ENCODE measurements at places on chromosomes 11 and 22.

- DNase-seq = no peak
Measured at GRCh38 chr11:6670202-6670830, 12.8 kb downstream of the MRPL17 start.

GRCh38 chr22:30978304-30978962 lies 9.4 kb downstream of the TUG1 start:
- no peak for DNase-seq

DNA sequence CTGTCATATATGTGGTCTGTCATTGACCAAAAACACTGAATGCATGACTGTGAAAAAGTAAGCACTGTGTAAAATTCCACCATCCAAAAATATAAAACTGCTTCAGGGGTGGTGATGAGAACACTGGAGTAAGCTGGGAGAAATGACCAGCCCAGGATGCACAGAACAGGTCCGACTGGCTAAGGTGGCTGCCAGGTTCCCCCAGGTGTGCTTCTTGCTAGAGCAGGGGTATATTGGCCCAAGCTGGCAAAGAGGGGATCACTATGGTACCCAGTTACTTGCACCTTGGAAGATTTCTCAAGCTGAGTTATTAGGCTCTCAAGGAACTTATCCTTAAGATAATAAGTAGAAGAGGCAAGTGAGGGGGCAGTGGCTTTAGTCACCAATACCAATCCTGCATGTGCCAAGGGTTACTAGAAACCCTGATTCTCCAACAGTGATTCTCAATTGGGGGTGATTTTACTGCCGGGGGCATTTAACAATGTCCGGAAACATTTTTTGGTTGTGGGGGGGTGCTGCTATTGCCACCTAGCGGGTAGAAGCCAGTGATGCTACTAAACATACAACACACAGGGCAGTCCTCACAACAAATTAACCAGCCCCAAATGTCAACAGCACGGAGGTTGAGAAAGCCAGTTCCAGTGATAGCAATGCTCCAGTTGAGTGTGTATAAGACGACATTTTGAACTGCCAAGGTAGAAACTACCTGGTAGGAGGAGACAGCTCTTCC lies 15.7 kb downstream of the SNU13 start:
- no peak for DNase-seq

DNA sequence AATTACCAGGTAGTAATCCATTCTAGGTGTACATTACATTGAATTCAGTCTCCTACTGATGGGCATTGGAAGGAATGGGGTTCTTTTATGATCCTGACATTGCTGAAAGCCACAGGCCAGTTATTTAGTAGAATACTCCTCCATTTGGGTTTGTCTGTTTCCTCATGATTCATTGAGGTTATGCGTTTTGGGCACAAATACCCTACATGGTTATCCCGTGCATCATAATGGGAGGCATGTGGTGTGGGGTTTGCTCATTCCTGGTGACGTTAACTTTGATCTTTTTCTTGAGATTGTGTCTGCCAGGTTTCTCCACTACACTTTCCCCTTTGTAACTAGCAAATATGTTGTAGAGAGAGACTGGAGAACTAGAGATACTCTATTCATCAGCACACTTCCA lies 5.5 kb downstream of the FOLR3 start:
- DNase-seq = no peak

GRCh38 chr11:2483426-2483825 lies 38.6 kb downstream of the KCNQ1 start:
- no peak for DNase-seq

DNA sequence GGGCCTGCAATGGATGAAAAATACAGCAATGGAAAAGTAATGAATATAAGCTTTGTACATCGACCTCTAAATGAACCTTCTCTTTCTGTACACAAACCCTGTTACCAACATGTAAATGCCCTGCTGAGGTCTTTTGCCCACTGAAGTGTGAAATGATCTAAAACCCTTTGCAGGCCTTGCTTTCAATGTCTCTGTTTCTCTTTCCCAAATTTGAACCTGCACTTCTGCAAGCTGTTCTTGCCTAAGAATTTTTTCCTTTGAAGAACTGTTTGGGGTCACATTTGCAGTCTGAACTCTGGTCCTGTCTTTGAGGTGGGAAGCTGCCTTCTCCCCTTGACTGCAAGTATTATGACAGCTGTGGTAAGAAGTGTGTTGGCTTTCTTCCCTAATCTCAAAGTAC lies 1237.1 kb downstream of the FAM181B start:
- DNase-seq = no peak
